ENCODE measurements at places on chromosomes 7 and 10. TPM values are rescaled to one million over a fixed set of nuclear protein-coding genes. Genes with fewer than 3 reads are reported as not detected.

Gene LLCFC1
- total RNA-seq = not detected

Gene ZEB1
- 1.1 TPM for total RNA-seq

Gene SCIN
- total RNA-seq = not detected

Gene CYP26C1
- total RNA-seq = not detected

Gene ARHGEF35
- total RNA-seq = 11.0 TPM

Gene SFMBT2
- not detected for total RNA-seq

Gene PKD1L1
- not detected for total RNA-seq

Gene EPO
- total RNA-seq = not detected

Gene CNTNAP2
- total RNA-seq = 0.53 TPM

Gene LRGUK
- total RNA-seq = not detected

Gene KNDC1
- total RNA-seq = not detected

Gene SPDYE5
- total RNA-seq = not detected

Gene GJD4
- not detected for total RNA-seq

Gene SORBS1
- total RNA-seq = 0.08 TPM

Gene GPR26
- total RNA-seq = not detected

Gene BMI1
- total RNA-seq = 14.7 TPM

Data from hair follicular keratinocyte (primary cell).